ENCODE measurements at places on chromosomes 5 and 9. TPM values are rescaled to one million over a fixed set of nuclear protein-coding genes. Genes with fewer than 3 reads are reported as not detected.

The PDE6A gene
- total RNA-seq, result not detected

DNA sequence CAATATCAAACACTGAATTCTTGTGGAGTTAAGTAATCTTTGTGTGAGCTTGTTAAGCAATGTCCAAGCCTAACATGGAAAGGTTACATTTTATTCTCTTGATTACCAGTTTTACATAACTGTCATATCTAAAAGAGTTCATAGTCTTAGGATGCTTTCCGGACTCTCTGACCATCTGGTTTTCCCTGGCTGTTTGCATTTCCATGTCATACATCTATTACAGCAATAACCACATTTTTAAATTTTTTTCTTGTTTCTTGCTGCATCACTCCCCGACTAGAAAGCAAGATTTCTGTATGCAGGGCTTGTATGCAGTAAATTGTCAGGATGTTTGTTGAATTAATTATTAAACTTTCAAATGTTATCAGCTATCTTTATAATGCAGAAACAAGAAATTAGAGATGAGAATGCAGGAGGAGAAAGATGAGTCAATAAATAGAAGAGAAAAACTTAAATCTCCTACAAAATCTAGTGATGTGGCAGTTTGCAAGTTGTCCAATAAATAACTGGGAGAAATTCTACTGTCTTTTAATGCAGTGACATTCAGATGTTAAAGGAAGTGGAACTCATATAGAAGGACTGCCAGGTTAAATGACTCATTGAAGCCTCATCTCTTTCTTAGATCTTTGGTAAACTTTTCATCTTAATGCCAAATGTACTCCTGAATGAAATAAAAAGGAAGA lies 179.6 kb upstream of the SGCD start:
- peaks cover 4% of the 10 kb centered on the region for H3K4me1 ChIP-seq
- DNase-seq, result no peak
- no peak overlapping the region for H3K4me3 ChIP-seq

The FBN2 gene
- total RNA-seq, result 1,312 TPM

The SETD9 gene
- 11.0 TPM for total RNA-seq

The ENHO gene
- 1.0 TPM for total RNA-seq

DNA sequence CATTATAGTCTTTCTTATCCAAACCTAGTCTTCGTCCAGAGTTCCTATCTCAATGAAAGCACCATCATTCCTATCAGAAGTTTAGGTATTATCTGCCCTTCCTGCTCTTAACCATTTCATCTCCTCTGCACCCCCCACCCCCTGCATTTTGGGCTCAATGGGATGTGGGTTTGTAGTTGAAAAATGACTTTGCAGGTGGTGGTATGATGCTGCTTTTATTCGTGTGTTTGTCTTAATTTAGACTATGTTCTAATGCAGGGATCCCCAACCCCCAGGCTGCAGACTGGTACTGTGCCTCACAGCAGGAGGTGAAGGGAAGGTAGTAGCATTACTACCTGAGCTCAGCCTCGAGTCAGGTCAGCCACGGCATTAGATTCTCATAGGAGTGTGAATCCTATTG lies 49.4 kb upstream of the ZNF608 start:
- H3K27ac ChIP-seq, result no peak overlapping the region
- no peak overlapping the region for H3K4me3 ChIP-seq
- DNase-seq, result no peak
- no peaks in the 10 kb centered on the region for H3K36me3 ChIP-seq

The DMRT3 gene
- total RNA-seq, result not detected

The TBC1D2 gene
- 25.6 TPM for total RNA-seq

The DMRTA1 gene
- 0.18 TPM for total RNA-seq

All from osteocyte (in vitro differentiated cells).